ENCODE measurements at places on chromosomes 1 and 21. TPM values are rescaled to one million over a fixed set of nuclear protein-coding genes. Genes with fewer than 3 reads are reported as not detected.

- peak overlapping the region; percentile 54 for H3K27ac ChIP-seq
- H3K27me3 ChIP-seq, result no peaks in the 10 kb centered on the region
- peaks cover 20% of the 10 kb centered on the region for H3K4me1 ChIP-seq
- H3K36me3 ChIP-seq, result peaks cover 58% of the 10 kb centered on the region
- no peak overlapping the region for H3K4me3 ChIP-seq
- peak; percentile 99 for DNase-seq
These were observed 9.8 kb upstream of the SFN start for GRCh38 chr1:26853156-26853555.

GRCh38 chr1:206784471-206784903, 12.2 kb upstream of the IL10 start:
- no peak overlapping the region for H3K27ac ChIP-seq
- no peak for DNase-seq
- no peak overlapping the region for H3K4me3 ChIP-seq
- H3K4me1 ChIP-seq, result no peaks in the 10 kb centered on the region
- H3K36me3 ChIP-seq, result no peaks in the 10 kb centered on the region

GRCh38 chr1:203361945-203362719, 11.2 kb upstream of the FMOD start:
- H3K27me3 ChIP-seq, result peaks cover 51% of the 10 kb centered on the region
- peak; percentile 89 for DNase-seq
- no peak overlapping the region for H3K4me3 ChIP-seq
- no peak overlapping the region for H3K27ac ChIP-seq
- no peaks in the 10 kb centered on the region for H3K4me1 ChIP-seq
- no peaks in the 10 kb centered on the region for H3K36me3 ChIP-seq

GRCh38 chr1:204161609-204162493, 4.3 kb downstream of the REN start:
- H3K4me3 ChIP-seq, result no peak overlapping the region
- H3K4me1 ChIP-seq, result no peaks in the 10 kb centered on the region
- H3K27me3 ChIP-seq, result peaks cover 4% of the 10 kb centered on the region
- DNase-seq, result no peak
- no peak overlapping the region for H3K27ac ChIP-seq

DNA sequence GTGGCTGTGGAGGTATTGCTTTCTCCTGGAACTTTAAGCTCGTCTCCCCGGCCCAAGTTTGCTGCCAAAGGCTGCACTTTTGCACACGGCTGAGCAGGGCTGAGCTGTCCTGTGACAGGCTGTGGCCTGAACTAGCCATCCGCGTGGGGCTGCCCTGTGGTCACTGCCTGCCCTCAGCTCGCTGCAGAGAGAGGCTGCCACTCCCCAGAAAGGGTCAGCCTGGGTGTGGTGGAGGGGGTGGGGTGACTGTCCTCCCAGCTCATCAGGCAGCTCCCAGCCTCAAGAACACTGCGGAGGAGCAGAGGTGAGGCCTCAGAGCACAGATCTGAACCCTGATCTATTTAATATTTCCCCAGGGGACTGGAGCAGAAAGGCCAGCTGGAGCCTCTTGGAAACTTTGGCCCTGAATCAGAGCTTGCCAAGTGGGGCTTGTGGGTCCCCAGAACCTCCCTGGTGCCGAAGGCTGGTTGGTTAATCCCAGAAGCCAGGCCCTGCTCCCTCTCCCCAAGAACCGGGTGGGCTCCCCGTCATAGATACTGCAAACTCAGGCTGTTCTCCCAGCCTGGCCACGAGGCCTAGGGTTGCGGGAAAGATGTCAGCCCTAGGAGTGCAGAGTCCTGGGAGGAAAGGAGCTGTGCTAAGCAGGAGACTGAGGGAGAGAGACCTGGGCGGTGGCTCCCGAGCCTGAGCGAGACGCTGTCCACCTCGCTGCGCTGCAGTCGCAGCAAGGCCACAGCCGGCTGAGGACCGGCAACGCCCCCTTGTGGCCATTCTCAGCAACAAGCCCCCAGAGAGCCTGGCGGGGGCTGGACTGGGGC, 125.1 kb upstream of the IPO9 start:
- peak overlapping the region; percentile 86 for H3K27ac ChIP-seq
- peaks cover 8% of the 10 kb centered on the region for H3K36me3 ChIP-seq
- H3K4me1 ChIP-seq, result peaks cover 54% of the 10 kb centered on the region

SLC30A2 gene
- total RNA-seq, result not detected

OR10J1 gene
- not detected for total RNA-seq

DNA sequence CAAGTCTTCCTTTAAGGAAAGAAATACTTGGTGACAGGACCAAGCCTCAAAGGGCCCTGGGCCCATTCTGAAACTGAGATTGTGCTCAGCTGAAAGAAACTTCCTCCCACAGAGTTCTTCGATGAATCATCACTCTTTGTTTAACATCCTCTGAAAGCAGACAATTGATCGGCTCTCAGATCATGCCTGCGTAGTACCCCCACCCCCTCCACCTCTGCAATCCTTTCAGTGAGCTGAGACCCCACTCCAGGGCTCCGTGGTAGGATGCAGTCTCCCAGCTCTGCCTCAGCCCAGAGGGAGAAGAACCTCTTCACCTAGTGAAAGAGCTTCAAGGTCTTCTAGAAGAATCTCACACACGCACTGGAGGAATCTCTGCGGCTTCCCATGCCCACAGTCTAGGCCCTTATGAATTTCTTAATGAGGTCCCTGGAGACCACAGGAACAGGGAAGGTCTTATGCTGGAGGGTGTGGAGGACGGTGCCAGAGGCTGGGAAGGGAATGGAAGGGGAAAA, 104.9 kb upstream of the SOD1 start:
- DNase-seq, result peak; percentile 87
- H3K36me3 ChIP-seq, result no peaks in the 10 kb centered on the region
- peaks cover 36% of the 10 kb centered on the region for H3K27me3 ChIP-seq
- no peak overlapping the region for H3K4me3 ChIP-seq

- no peaks in the 10 kb centered on the region for H3K4me1 ChIP-seq
- H3K36me3 ChIP-seq, result no peaks in the 10 kb centered on the region
- DNase-seq, result no peak
- H3K27me3 ChIP-seq, result no peaks in the 10 kb centered on the region
These were observed 271.5 kb upstream of the C1orf87 start for GRCh38 chr1:60345049-60345448.

DNA sequence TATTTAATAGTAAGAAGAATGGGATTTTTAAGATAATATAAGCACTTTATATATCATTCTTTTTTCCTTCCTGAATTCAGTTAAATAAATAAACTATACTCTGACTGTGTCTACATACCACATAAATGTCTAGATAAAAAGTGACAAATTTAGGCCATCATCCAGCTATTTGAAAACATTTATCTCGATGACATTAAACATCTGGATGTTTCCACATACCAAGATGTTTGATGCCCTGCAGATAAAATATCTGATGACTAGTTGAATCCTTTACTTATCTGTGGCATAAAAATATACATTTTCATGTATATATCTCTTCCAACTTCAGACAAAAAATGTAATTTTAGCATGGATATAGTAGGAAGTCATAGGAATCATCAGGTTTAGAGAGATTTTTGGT, 348.3 kb downstream of the DPYD start:
- DNase-seq, result no peak
- H3K27ac ChIP-seq, result no peak overlapping the region
- no peaks in the 10 kb centered on the region for H3K4me1 ChIP-seq
- no peaks in the 10 kb centered on the region for H3K27me3 ChIP-seq
- H3K36me3 ChIP-seq, result no peaks in the 10 kb centered on the region

- H3K4me3 ChIP-seq, result no peak overlapping the region
- DNase-seq, result peak; percentile 65
- peaks cover 25% of the 10 kb centered on the region for H3K27me3 ChIP-seq
These were observed 35.6 kb upstream of the GRHL3 start for GRCh38 chr1:24283326-24284155.

TMEM201 gene
- total RNA-seq, result 6.2 TPM

DNA sequence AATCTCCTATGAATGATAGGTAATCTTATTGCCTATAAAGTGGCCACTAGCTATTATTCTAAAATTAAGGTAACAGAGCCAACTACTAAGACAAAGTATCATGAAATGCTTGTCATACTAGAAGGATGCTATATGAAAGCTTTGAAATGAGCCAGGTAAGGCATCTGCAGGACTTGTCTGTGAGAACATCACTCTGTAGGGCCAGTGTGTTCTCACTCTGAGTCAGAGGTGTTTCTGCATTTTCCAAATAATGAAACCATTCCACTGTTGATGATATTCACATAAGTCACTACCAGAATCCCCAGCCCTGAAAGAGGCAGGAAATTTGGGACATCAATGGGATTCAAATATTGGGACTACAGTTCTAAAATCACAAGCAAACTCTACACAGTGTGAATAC, 25.8 kb upstream of the GBP5 start:
- DNase-seq, result no peak
- no peaks in the 10 kb centered on the region for H3K4me1 ChIP-seq
- no peak overlapping the region for H3K4me3 ChIP-seq
- no peaks in the 10 kb centered on the region for H3K36me3 ChIP-seq

DNA sequence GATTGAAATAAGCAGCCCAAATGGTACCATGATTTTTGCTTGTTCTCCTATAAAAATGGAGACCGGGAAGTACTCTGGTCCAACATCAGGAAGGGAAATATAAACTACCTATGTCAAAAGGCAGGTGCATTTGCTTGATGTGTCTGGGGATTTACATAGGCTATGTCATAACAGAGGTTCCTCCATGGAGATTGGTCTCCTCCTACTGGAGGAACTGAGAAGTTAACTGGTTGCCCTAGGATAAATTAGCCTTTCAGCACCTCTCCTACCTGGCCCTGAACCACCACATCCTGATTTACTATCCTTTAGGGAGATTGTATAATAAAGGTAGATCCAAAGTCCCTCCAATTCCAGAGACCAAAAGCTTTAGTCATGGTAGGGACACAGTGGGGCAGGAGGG, 1109.3 kb upstream of the B3GALT2 start:
- H3K27me3 ChIP-seq, result no peaks in the 10 kb centered on the region
- H3K27ac ChIP-seq, result no peak overlapping the region
- no peak overlapping the region for H3K4me3 ChIP-seq

CHIT1 gene
- total RNA-seq, result under 0.01 TPM

GSTM5 gene
- 2.1 TPM for total RNA-seq

ZBTB17 gene
- total RNA-seq, result 29.7 TPM

AGT gene
- total RNA-seq, result 1.5 TPM

- H3K36me3 ChIP-seq, result no peaks in the 10 kb centered on the region
- no peak overlapping the region for H3K4me3 ChIP-seq
- DNase-seq, result no peak
- H3K27ac ChIP-seq, result no peak overlapping the region
These were observed 34.5 kb downstream of the CD247 start for GRCh38 chr1:167483790-167484189.

DNA sequence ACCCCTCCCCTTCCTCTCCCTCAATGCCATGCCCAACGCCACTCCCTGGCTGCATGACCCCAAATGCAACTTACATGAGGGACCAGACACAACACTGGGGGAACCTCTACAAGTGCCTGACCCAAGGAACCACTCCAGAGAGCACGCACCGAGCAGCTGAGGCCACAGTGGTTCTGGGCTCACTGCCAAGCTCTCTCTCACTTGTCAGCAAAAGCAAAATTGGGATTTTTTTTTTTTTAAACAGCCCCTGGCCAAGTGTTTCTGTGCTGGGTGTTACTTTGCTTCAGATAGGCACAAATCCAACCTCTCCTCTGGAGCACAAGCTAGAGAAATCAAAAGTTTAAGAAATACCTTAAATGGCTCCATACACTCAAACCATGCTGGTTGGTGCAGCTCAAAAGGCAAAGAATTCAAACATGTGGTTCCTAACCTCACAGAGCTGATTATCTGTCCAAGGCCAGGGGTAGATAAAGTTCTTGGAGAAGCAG, 363.0 kb downstream of the SETD4 start:
- H3K4me1 ChIP-seq, result peaks cover 6% of the 10 kb centered on the region
- DNase-seq, result no peak
- no peak overlapping the region for H3K4me3 ChIP-seq
- H3K36me3 ChIP-seq, result no peaks in the 10 kb centered on the region

LRRC39 gene
- total RNA-seq, result 1.2 TPM

LEMD1 gene
- not detected for total RNA-seq

DNA sequence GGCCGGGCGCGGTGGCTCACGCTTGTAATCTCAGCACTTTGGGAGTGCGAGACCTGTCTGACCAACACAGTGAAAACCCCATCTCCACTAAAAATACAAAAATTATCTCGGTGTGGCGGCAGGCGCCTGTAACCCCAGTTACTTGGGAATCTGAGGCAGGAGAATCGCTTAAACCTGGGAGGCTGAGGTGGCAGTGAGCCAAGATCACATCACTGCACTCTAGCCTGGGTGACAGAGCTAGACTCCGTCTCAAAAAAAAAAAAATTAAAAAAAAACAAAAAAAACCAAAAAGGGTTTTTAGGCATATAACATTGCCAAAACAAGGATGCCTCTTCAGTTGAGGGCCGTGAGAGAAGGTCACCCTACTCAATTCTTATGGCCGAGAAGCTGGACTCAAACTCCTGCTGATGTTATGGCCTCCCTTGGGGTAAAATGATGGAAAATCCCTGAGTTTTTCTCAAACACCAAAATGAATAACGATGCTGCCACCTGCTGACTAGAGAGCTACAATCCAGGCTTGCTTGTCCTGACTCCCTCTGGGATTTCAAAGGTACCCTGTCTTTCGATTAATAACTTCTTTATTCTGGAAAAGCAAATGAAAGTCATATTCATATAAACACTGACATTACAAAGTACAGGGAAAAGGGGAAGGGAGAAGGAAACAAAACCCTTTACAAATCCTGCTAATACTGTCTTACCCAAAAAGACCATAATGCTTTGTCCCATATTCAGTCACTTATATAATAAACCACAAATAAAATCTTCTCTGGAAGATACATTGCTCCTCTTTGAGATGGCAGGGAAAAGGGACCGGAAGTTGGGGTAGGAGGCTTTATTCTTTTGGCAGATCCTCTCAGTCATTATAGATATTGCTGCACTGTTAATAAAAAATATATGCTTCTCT, 10.7 kb downstream of the RAB42 start:
- peak; percentile 95 for DNase-seq
- H3K27me3 ChIP-seq, result no peaks in the 10 kb centered on the region
- no peak overlapping the region for H3K4me3 ChIP-seq
- H3K36me3 ChIP-seq, result peaks cover 36% of the 10 kb centered on the region
- peaks cover 15% of the 10 kb centered on the region for H3K4me1 ChIP-seq

SMG7 gene
- 25.0 TPM for total RNA-seq

C1orf210 gene
- total RNA-seq, result not detected

DNA sequence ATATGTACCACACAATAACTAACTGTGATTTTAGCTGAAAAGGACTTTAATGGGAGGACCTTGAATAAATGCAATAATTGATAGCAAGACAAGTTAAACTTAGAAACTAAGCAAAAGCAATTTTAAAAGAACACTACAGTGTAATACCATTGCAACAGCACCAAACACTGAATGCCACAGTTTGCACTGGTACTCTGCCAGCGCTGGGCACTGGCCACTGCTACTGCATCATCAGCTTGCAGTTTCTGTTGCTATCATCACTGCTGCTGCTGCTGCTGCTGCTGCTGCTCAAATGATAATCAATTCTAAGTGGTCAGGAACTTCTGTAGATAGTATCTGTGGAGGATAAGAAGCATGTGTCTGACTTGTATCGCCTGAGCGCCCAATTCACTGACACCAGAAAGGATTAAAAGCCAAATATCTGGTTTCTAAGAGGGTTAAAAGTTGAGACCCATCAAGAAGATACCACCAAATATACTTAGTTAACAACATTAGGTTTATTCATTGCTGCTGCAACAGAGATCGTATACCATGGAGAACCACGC, 306.9 kb downstream of the LRRC40 start:
- H3K36me3 ChIP-seq, result no peaks in the 10 kb centered on the region
- H3K27me3 ChIP-seq, result no peaks in the 10 kb centered on the region
- H3K4me1 ChIP-seq, result no peaks in the 10 kb centered on the region
- H3K4me3 ChIP-seq, result no peak overlapping the region
- no peak for DNase-seq

TLCD4 gene
- 2.4 TPM for total RNA-seq

CFHR3 gene
- not detected for total RNA-seq
